Ammon's horn (tissue), 1 donor: ENCODE measurements at places on chromosomes 12 and 14.
A peak's percentile ranks its signal among the peaks of the same experiment; 100 is the strongest.

DNA sequence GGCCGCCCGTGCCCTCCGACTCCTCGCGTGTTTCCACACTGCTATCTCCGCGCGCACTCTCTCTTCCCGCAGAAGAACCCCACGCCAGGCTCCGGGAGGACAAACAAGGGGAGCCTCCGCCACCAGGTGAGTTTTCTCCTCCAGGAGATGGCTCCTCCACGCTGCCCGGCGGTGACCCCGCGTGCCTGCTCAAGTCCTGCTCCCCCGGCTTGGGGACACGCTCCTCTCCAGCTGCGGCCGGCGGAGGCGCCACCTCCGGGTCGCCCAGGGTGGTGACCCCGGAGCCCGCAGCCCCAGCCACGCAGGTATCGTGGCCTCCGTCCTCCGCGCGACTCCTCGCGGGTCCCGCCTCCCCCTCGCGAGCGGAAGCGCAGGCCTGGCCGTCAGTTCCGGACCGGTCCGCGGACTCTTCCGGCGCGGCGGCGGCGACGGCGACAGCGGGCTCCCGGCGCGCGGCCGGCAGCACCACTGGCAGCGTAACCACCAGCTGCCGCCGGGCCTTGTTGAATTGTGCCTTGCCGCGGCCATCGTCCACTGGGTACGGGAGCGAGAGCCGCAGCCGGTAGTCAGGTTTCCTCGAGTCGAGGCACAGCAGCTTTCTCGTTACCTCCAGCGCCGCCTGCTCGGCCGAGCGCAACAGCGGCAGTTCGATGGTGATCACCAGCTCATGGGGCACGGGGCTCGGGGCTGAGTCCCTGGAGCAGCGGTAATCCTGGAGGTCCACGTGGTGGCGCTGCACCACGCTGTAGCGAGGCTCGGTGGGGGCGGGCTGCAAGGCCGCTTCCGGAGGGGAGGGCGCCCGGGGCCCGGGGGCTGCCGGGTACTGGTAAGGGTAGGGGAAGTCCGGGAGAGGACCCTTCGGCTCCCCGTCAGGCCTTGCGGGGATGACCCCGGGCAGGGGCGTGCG, 1.2 kb downstream of the DNAAF2 start:
- peak; percentile 98 for DNase-seq

GRCh38 chr12:50185970-50186663, 18.9 kb upstream of the CERS5 start:
- DNase-seq: no peak

- DNase-seq: no peak
Measured at GRCh38 chr12:15855646-15856045, 26.5 kb upstream of the STRAP start.

DNA sequence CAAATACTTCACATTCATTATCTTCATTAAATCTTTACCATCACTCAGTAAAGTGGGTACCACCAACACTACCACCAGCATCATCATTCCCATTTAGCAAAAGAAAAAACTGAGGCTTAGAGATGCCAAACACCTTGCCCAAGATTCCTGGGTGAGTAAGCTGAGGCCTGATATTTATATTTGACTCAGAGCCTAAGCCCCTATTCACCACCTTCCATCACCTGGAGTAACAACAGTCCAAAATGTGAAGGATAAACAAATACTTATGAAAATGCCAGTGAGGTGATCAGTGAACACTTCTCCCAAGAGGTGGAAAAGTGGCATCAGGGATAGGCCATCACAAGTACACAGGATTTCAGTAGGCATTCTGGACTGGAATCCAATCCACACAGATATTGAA, 3.7 kb downstream of the SLC38A1 start:
- no peak for DNase-seq

DNA sequence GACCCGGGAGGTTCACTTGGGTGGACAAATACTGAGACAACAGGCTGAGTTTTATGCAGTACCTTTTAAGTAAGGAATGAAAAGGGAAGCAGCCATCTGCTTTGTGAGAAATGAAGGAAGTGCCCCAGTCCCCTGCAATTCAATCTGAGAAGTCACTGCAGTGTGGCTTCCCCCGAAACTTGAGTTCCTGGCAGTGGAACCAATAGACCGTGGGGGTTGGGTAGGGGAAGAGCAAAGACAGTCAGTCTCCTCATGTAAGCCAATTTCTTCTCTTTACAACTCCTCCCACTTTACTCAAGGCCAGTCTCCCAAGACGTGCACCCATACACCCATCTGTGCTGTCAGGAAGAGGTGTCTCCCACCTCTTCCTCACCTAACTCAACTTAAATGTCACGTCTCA, 206.5 kb downstream of the BCAT1 start:
- DNase-seq: peak; percentile 72

DNA sequence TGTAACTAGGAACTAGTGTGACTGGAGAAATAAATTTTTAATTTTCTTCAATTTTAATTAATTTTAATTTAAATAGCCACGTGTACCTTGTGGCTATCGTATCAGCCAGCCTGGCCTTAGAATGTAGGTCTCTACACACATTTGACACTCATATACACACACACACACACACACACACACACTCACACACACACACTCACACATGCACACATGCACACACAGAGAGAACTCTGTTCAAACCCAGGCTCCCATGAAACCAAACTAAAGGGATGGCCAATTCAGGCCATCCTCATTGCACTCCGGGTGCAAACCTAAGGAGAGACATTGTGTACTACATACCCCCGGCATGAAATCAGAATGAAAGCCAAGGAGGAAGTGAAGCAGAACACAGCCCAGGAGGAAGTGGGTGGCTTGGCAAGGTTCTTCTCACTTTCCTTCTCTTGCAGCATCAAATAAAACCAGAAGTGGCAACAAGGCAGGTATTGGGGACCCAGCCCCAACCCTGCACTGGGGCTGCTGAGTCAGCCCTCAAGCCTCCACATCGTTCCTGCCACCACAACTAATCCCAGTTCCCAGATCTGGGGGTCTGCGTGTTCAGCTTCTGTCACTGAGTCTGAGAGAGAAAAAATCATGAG, 26.2 kb upstream of the CHPT1 start:
- peak; percentile 62 for DNase-seq
